ENCODE measurements at places on chromosomes 3 and 15.

DNA sequence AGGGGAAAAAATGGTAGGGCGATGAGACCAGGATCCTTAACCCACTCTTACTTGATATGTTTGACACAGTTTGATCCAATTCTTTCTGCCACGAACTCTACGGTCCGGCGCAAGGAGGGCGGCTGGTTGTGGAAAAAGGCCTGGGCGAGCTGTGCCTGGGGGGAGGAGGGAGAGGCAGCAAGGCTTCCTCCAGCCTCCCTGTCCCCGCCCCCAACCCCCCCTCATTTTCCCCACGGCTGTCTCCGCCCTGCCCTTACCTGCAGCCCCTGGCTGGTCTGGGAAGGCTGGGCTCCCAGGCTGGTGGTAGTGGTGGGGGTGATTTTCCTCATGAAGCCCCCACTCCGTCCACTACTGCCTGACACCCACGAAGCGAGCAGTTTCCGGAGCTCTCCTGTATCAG, 8.0 kb downstream of the CDAN1 start:
- no peak for DNase-seq

GRCh38 chr15:73596174-73596573, 37.0 kb downstream of the NPTN start:
- DNase-seq, result no peak

GRCh38 chr3:195760345-195761122, 39.8 kb downstream of the MUC20 start:
- no peak for DNase-seq

- DNase-seq, result no peak
Observed at GRCh38 chr3:46564190-46565021, 1.7 kb downstream of the LRRC2 start.

DNA sequence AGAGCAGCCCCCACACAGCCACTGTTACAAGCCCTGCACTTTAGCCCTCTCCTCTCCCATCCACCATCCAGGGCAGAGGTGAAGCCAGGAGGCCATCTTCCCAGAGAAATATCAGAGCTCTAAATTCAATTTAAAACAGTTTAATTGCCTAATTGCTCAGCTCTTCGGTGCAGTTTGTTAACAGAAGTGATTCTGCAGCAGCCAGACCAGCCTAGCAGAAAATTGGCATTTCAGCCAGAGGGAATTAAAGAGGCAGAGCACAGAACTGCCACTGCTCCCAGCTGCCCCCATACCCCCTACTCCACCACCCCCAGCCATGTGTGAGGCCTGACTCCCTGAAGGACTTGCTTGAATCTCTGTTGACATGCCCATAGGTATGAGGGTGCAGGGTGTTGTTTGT, 38.5 kb downstream of the TPRA1 start:
- no peak for DNase-seq

DNA sequence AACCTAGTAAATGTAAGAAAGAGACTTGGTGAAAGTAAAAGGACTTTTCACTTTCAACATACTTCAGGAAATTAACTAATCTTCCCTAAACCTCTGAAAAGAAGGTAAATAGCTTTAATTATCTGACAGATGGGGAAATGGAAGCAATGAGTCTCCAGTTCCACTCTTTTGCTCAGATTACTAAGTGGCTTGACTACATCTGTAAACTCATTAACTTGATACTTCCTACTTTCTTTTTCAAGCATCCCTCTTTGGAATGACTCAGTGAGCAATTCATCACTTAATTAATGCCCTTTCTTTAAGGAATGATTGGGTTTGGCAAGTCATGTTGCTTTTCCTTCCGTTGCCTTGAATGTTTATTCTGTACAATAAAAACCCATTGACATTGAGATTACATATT, 234.2 kb downstream of the GRM7 start:
- DNase-seq, result no peak

DNA sequence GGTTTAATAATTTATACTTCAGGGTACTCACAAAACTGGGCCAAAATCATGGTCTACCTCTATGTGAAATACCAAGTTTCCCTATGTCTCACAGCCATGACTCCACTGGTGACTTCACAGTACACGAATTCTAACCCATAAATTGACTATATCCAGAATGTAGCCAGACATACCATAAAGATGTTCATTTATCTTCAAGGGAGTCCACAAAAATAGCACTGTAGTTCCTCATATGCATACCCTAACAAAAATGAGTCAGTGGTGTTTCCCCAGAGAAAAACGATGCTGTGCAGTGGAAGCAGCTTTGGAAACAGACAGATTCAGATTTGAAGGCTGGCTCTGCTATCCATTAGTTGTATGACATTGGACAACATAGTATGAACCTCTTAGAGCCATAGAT, 438.8 kb downstream of the FHIT start:
- no peak for DNase-seq

DNA sequence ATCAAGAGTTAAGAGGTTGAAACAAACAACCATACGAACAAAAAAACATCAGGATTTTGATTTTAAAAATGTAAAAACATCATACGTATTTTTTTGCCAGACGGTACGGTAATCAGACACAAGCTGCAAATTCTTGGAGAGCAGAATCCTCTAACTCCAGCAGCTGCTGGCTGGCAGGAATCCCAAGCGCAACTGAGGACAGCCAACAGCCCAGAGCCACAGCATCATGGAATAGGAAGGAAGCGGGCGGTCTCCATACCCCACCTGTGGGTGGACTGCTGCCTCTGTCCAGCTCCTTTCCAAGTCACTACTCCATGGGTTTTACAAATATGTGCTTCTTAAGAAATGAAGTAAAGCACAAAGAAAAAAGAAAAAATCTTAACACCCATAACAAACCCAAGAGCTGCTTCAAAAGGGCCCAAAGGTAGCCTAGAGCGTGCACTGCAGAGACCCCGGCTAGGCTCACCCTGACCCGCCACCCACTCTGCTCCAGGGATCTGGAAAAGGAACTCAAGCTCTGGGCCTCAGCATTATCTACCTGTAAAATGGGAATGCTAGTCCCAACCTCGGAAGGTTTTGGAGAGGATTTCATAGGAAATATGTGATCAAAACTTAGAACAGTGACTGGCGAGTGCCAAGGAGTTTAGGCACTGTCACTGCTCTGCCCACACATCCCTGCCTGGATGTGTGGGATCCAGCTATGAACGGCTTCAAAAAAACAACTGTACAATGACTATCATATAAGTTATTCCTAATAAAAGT, 33.4 kb downstream of the ZXDC start:
- no peak for DNase-seq

DNA sequence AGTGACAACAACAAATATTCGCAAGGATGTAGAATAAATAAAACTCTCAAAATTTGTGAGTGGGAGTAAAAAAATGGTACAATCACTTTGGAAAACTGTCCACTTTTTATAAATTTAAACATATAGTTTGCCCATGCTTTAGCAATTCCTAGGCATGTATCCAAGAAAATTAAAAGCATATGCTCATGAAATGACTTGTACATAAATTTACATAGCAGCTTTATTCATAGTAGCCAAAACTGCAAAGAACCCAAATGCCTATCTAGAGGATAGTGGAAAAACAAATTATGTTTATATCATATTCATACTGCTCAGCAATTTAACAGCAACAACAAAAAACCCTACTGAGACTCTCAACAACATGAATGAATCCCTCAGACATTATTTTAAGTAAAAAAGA, 363.6 kb upstream of the CCDC54 start:
- no peak for DNase-seq

- no peak for DNase-seq
Observed at GRCh38 chr3:81778678-81779182, 17.3 kb upstream of the GBE1 start.

GRCh38 chr3:109648027-109648426, 310.7 kb upstream of the DPPA4 start:
- DNase-seq, result no peak

GRCh38 chr3:170867143-170867937, 2.7 kb downstream of the RPL22L1 start:
- no peak for DNase-seq

- no peak for DNase-seq
Observed at GRCh38 chr3:114365909-114366308, 72.1 kb downstream of the TIGIT start.

DNA sequence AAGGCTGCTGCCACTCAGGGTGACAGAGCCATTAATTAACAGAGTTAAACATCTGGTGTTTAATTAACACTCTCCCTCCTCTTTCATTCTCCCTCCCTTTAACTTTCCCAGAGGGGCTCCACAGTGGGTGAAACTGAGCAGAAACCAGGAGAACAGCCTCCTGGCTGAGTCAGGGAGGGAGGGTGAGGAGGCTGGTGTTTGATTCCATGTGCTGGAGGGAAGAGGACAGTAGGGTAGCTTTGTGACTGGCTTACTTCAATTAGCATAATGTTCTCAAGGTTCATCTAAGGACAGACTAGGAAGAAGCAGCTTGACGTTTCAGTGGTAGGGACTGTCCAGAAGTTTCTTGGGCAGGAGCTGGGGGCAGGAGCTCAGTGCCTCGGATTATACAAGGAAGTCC, 62.8 kb downstream of the SEMA5B start:
- no peak for DNase-seq

- no peak for DNase-seq
Observed at GRCh38 chr3:99199021-99199420, 297.5 kb upstream of the DCBLD2 start.

DNA sequence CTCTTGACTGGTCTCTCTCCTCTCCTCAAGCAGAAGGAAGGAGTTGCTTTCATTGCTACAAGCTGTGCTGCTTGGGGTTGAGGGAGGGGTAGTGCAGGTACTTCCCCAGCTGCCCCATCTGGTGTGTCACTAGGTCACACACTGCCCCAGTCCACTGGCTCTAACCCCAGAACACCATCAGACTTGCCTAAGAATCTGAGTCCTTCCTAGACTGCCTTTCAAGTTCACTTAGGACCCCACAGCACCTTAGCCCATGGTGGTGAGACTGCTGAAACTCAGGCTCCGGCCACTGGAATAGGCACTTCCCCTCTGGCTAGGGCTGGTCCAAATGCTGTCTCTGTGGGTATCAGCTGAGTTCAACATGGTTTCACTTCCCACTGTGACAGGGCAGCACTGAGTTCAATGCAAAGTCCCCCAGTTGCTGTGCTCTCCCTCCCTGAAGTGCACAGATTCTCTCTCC, 279.7 kb upstream of the GOLGA6L4 start:
- DNase-seq, result no peak

GRCh38 chr3:17775073-17775472, 32.6 kb upstream of the TBC1D5 start:
- no peak for DNase-seq

- DNase-seq, result no peak
Observed at GRCh38 chr15:66025015-66025452, 155.7 kb downstream of the RAB11A start.

DNA sequence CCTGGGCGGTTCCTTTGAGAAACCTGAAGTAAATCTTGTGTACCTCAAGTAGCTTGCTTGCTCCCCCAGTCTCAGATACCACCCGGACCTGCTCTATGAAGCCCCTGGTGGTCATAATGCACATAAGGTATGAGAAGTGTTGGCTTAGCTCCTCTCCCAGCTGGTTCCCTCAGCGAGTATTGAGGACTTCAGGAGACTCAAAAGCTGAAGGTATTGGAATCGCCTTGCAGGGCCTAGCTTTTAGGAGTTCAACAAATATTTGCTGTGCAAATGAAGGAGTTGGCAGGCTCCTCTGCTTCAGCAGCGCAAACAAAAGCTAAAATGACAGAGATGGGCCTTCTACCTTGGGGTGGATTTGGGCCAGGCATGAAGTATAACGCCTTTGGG, 1.7 kb downstream of the CMTM8 start:
- peak; percentile 42 for DNase-seq

DNA sequence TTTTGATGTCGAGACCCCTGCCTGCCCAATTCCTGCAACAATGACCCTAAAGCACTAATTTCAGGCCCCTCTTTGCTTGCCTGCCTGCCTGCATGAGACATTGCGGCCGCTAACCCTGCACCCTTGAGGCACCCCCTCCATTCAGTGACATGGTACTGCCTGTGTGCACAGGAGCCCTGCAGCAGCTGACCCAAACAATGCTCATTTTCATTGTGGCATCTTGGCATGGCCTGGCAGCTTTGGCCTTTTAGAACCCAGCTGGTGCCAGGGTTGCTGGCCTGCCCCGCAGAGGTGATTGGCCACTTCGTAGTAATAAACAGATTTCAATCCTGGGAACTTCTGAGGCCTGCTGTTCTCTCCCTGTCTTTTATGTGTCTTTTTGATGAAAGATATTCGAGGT, 33.8 kb downstream of the SLCO3A1 start:
- DNase-seq, result no peak

GRCh38 chr3:7461202-7461825, 600.4 kb downstream of the GRM7 start:
- no peak for DNase-seq

GRCh38 chr15:53611145-53611920, 148.1 kb downstream of the WDR72 start:
- DNase-seq, result no peak

- DNase-seq, result no peak
Observed at GRCh38 chr3:30286007-30286669, 320.3 kb upstream of the TGFBR2 start.

GRCh38 chr3:155743606-155744005, 1.3 kb downstream of the PLCH1 start:
- DNase-seq, result no peak

GRCh38 chr3:188239035-188239434, 85.1 kb downstream of the LPP start:
- no peak for DNase-seq

GRCh38 chr3:176583956-176584355, 613.3 kb downstream of the TBL1XR1 start:
- DNase-seq, result no peak

DNA sequence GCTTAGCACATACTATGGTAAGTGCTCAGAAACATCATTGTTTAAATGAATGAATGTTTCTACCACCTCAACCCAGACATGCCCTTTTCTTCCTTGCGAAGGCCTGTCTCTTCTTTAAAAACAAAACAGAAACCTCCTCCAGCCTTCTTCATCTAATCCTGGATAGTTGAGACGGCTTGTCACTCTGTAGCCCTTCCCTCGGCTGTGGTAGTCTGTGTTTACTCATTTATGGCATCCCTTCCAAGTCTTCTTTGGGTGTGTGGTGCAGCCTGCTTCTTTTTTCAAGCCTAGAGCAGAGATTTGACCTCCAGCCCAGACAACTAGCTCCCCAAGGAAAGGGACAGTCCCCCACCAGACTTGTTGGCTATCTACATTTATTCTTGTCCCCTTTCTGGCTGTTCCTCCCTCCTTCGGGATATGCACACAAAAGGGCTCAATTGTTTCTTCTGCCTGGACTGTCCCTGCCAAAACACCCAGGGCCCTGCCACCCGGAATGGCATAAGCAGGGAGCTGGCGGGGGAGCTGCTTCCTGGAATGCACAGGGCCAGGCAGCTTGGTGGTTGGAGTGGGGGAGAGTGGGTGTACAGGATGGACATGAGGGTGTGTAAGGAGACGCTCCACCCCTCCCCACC, 67.8 kb downstream of the ITGA11 start:
- DNase-seq, result no peak
